ENCODE measurements at places on chromosomes 11 and 22.

- no peak for DNase-seq
These were observed 8.0 kb upstream of the LIN7C start for GRCh38 chr11:27514558-27514957.

- DNase-seq = no peak
These were observed 127.5 kb downstream of the APIP start for GRCh38 chr11:34788642-34789041.

DNA sequence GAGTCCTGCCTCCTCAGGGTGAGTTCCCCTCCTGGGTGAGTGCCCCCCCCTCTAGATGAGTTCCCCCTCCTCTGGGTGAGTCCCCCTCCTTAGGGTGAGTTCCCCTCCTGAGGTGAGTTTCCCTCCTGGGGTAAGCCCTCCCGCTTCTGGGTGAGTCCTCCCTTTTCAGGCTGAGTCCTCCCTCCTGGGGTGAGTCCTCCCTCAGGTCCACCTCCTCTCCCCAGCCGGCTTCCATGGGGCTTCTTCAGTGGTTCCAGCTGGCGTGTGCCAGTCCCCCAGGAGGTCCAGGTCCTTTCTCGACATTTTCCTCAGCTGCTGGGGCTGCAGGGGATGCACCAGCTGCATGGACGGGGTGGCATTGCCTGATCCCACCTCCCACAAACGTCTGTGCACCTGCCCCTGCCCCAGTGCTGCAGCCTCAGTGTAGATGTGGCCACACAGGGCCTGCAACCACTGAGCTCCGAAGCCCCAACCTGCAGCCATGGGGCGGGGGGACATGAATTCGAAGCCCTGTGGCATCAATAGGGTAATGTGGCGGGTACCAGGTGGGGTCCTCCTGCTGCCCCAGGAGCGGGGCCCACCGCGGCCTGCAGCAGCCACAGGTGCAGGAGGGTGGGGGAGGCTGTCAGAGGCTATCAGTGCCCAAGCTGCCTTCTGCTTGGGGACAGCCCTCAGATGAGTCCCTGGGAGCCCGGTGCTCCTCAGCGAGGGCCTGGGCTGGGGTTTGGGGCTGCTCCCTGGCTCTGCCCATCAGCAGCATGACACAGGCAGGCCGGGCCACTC is 101.3 kb upstream of the FGF3 start:
- DNase-seq = no peak

- DNase-seq = no peak
These were observed 8.4 kb upstream of the DDX6 start for GRCh38 chr11:118799372-118799771.

DNA sequence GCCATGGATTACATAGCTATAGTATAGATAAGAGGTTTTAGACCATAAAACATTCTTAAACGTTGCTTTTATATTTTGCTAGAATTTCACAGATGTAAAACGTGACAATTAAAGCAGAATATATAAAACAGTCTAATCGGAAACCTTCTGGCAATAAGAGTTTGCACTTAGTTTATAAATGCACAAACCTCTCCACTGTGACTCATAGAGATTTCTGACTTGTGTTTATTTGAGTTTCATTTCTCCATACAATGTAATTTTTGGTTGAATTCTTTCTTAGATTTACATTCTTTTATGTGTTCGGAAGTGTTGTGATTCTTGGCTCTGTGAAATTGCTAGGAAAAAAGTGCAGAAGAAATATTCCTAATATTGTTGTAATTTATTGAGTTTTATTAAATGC is 288.7 kb upstream of the CTSC start:
- DNase-seq = no peak

- DNase-seq = no peak
These were observed 74.1 kb upstream of the CADM1 start for GRCh38 chr11:115578275-115578674.

- no peak for DNase-seq
These were observed 19.1 kb downstream of the TNRC6B start for GRCh38 chr22:40196628-40197360.

GRCh38 chr22:41687901-41688364 is 734 bp downstream of the SNU13 start:
- peak; percentile 24 for DNase-seq

DNA sequence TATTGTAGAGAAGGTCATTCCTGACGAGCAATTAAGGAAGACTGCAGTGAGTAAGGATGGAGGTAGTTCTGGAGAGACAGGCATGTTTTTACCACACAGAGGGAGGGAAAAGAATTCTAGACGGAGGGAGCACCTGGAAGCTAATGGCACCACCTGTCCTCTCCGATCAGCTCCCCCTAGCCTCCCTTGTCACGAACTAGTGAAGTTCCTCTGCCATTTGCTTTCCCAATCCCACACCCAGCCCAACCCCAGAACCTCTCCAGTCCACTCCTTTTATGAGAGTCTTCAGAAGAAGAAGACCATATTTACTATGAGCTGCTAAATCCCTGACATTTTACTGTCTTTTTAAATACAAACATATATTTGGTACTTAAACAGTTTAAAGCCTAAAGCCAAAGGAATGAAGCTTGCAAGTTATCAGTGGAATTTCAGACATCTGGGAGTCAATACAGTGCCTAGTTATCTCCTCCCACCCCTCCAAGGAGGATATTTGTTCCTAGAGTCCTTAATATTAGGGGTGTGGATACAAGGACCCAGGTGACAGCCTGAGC is 46.1 kb upstream of the HSPA8 start:
- no peak for DNase-seq
